ENCODE measurements at places on chromosomes 11 and 22.

- peak; percentile 83 for DNase-seq
Observed at GRCh38 chr11:128342511-128343134, 244.7 kb downstream of the ETS1 start.

GRCh38 chr22:24474221-24474620 lies 20.9 kb upstream of the UPB1 start:
- no peak for DNase-seq

- no peak for DNase-seq
Observed at GRCh38 chr11:67641338-67642172, 2.0 kb upstream of the TBX10 start.

GRCh38 chr11:111460856-111461255 lies 51.3 kb downstream of the BTG4 start:
- no peak for DNase-seq

DNA sequence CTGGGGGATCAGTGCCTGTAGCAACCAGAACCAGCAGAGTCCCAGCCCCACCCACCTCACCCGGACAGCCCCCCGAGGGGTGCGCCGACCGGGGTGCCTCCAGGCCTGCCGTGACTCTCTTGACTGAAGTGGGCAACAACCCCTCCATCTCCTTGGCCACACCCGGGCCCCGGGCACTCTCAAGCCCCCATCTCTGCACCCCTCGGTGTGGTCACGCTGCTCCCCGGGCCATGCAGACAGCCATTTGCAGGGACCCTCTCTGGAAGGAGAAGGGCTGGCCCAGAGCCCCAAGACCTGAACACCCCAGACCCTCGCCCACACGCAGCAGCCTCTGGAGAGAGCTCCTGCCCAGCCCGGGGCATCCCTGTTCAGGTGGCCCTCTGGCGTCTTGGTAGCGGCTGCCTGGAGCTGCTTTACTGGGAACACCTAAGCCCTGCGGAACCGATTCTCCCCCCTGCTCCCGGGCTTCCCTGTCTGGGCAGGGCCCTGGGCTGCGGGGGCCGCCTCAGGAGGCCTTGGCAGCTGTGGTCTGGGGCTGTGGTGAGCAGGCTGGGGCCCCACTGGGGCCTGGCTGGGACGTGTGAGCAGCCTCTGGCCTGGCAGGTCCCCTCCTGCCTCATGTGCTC lies 84.9 kb downstream of the WNT7B start:
- DNase-seq, result no peak

GRCh38 chr11:1224491-1225385 lies 1.9 kb downstream of the MUC5B start:
- no peak for DNase-seq

DNA sequence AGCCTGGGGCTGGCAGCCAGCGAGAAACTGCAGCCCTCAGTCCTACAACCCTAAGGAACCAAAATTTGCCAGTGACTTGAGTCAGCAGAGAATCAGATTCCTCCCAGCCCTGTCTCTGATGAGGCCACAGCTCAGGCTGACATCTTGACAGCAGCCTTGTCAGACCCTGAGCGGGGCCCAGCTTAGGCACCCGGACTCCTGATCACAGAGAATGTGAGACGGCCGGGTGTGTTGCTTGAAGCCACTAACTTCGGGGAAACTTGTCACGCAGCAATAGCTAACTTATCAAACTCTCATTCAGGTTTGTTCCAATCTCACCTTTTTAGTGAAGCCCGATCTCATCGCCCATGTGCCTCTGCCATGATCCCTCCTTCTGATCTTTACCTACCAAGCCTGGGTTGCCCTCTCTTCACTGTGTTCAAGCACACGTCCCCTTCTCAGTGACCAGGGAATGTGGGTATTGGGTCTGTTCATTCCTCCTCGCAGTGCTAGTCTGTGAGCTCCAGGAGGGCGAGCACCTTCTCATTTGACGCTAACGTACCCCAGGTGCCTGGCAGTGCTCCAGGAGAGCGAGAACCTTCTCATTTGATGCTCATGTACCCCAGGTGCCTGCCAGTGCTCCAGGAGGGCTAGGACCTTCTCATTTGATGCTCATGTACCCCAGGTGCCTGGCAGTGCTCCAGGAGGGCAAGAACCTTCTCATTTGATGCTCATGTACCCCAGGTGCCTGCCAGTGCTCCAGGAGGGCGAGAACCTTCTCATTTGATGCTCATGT lies 280.7 kb downstream of the BRD1 start:
- DNase-seq, result no peak

- DNase-seq, result no peak
Observed at GRCh38 chr22:48018346-48018745, 1255.9 kb downstream of the TBC1D22A start.

- no peak for DNase-seq
Observed at GRCh38 chr11:83093634-83094033, 21.9 kb upstream of the RAB30 start.

- DNase-seq, result no peak
Observed at GRCh38 chr11:70818351-70818750, 420.0 kb downstream of the CTTN start.

- DNase-seq, result no peak
Observed at GRCh38 chr11:110454609-110455008, 24.9 kb downstream of the FDX1 start.

DNA sequence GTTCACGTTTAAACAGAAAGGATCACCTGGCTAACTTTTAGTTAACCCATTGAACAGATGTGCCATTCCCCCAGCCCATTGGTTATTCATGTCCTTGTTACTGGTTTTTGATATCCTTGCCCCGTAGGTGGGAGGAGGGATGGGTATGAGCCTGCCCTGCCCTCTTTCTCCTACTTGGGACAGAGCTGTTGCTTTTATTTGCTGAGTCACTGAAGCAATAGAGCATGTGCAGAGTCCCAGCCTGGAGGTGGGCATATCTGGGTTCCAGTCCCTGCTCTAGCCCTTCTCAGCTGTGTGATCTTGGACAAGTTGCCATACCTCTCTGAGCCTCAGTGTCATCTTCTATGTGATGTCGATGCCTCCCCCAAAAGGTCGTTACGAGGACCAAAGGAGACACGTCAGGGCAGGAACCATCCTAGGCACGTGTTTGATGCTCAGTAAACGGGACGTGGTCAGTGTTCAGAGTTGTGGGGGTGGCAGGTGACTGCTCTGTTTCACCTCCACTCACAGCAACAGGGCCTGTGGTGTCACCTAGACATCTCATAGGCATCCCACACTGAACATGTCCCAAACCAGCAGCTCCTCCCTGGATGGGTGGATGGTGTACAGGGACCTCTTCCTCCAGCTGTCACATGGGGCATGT lies 61.0 kb downstream of the BMAL1 start:
- DNase-seq, result peak; percentile 14

DNA sequence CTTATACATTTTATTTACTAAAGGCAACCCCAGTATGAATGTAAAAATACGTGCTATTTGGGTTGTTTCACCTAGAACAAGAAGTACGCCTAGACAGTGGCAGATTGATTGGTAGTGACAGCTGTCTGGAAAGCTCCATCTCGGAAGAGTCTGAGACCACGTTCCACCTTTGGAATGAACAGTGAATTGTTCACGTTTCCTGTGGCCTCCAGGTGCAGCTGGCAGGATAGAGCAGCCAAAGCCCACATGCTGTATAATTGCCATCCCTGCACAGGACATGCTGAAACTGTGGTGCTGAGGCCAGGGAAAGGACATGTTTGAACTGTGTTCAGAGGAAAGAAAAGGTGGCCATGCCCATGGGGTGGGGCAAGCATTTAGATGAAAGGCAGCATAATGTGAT lies 218.7 kb upstream of the MTNR1B start:
- no peak for DNase-seq

- DNase-seq, result no peak
Observed at GRCh38 chr11:45159781-45160365, 13.4 kb downstream of the PRDM11 start.

DNA sequence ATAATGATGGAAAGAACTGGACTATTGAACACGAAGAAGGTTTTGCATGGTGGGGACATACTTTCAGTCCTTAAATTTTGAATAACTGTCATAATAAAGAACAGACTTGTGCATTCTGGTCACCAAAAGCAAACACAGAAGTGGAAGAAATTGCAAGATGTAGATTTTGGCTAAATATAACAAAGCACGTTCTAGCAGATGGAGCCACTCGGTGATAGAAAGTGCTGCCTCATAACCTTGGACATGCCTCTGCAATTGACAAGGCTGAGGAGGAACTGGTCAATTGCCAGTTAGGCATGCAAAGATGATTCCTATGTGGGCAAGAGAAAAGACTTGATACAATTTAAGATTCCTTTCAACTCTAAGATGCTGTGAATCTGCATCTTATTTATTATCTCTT lies 244.1 kb upstream of the ZC3H12C start:
- no peak for DNase-seq

DNA sequence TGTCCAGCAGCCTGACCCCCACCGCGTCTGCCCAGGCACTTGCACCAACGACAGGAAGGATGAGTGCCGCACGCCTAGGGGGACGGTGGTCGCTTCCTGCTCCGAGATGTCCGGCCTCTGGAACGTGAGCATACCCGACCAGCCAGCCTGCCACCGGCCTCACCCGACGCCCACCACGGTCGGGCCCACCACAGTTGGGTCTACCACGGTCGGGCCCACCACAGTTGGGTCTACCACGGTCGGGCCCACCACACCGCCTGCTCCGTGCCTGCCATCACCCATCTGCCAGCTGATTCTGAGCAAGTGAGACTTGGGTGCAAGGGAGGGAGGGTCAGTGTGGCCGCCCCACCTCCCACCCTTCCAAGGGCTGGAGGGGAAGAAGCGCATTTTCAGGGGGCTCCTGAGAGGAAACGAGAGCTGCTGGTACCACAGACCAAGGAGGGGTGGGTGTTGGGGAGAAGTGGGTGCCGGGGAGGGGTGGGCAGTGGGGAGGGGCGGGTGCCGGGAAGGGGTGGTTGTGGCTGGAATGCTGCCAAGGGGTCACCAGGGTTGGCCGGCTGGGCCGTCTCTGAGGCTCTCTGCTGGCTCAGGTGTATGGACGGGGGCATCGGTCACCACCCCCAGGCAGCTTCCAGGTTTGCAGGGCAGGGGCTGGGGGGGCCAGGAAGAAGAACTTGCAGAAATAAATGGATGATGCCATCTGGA lies 27.7 kb upstream of the MUC5B start:
- DNase-seq, result no peak

GRCh38 chr22:45223304-45224117 lies 17.2 kb downstream of the KIAA0930 start:
- DNase-seq, result no peak

- no peak for DNase-seq
Observed at GRCh38 chr11:114098927-114099326, 39.4 kb downstream of the ZBTB16 start.

GRCh38 chr11:126432525-126432924 lies 77.0 kb downstream of the ST3GAL4 start:
- DNase-seq, result no peak

DNA sequence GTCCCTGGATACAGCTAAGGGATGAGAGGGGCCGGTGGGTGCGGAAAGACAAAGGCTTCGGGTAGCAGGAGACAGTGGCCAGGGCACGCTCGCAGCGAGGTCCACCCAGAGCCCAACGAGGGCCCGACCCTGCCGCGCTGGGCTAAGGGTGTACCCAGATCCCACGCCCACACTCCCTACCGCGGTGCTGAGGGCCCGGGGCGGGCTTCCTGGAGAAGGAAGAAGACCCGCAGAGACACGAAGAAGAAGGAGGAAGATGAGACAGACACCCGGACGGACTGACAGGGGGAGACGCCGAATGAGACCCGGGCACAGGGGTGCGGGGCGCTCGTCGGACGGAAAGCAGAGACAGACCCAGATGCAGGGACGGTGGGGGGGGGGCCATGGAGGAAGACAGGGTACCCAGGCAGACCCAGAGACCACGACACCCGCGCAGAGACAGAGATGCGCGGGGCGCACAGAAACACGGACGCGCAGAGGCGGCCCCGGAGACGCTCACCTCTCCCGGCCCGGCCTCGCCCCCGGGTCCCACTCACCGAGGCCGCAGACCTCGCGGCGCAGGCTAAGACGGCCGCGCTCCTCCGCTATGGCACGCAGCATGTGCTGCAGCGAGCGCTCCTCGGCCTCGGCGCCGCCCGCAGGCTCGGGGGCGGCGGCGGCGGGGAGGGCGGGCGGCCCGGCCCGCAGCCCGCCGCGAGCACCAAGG lies 437 bp downstream of the KIAA0930 start:
- DNase-seq, result peak; percentile 19

Measured in CD4-positive, alpha-beta T cell treated with Interleukin-2 at 100 ng/mL for 4 hours (primary cell).